Naive thymus-derived CD4-positive, alpha-beta T cell (primary cell): ENCODE measurements at places on chromosomes 1 and 21. TPM values are rescaled to one million over a fixed set of nuclear protein-coding genes. Genes with fewer than 3 reads are reported as not detected.

The CDK18 gene
- polyA plus RNA-seq: 1.8 TPM

The OR2L2 gene
- polyA plus RNA-seq: 0.33 TPM

The HES5 gene
- polyA plus RNA-seq: not detected

The PIK3R3 gene
- not detected for polyA plus RNA-seq

The WDR77 gene
- polyA plus RNA-seq: 42.4 TPM
